ENCODE measurements at places on chromosomes 11 and 22.

DNA sequence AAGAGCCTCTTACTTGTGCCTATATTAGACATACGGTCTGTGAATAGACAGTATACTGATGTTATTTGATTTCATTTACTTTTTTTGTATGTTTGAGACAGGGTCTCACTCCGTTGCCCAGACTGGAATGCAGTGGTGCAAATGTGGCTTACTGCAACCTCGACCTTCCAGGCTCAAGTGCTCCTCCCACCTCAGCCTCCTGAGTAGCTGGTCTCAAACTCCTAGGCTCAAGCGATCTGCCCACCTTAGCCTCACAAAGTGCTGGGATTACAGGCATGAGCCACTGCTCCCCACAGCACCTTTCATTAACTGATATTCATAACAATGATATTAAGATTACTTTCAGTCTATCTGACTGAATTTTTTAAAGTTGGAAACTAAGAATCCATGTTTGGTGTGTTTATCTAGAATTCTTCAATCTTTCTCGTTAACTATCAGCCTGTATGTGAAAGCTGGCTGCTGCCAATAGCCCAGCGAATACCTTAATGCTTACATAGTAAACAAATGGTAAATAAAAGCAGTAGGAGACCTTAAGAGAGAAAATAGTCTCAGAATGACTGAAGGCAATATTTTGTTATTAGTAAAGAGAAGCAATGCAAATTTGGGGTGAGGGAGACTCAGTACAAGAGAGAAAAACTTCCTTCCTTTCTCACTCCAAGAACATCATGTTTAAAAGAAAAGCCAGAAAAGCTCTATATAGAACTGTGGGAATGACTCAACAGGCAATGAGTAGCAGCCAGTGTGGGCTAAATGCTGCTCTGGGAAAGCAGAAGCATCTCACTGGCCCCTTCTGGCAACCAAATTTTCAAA lies 101.9 kb downstream of the MRTFA start:
- DNase-seq: no peak

DNA sequence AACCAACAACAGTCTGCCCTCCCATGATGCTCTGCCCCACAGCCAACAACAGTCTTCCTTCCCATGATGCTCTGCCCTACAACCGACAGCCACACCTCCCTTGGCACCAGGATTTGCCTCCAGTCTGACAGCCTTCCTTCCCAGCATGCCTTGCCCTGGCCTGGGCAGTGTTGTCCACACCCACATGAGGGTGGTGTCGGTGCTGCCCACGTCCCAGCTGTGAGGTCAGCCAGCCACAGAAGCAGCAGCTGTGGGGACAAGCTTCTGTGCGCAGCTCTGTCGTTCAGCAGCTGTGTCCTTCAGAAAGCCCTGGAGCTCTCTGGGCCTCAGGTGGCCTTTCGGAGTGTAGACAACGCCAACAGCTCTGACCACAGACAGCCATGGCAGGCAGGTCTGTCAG lies 1378.9 kb downstream of the BRD1 start:
- DNase-seq: no peak

- DNase-seq: peak; percentile 9
These were observed 804 bp downstream of the CCDC134 start for GRCh38 chr22:41801147-41801819.

- DNase-seq: no peak
These were observed 61.0 kb downstream of the TNRC6B start for GRCh38 chr22:40238425-40239344.

DNA sequence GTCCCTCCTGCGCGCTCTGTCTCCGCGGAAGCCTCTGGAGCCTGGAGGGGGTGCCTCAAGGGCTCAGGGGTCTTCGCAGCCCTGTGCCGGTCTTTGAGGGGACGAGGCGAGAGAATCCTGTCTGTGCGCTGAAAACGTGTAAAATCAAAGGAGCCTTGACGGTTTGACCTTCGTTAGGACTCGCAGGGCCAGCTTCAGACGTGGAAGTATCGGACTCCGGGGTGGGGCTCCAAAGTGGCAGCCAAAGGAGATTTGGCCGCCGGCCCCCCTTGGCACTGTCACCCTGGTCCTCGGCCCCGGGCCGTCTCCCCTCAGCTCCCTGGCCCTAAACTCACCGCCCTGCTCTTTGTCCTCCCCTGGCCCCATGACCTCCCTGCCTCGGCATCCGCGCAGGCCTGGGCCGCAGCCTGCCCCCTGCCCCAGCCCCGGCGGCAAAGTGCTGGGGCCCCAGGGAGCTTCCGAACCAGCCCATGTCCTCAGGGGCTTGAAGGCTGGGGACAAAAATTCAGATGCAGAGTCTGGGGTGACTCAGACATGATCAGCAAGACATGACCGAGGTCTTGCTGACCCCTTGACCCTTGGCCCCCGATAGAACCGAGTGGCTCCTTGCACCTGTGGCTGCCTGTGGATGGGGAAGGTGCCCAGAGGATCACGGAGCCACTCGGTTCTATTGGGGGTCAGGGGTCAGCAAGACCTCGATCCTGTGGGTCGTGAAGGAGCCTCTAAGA lies 6.9 kb upstream of the PHRF1 start:
- no peak for DNase-seq

GRCh38 chr11:37141707-37142106 lies 543.7 kb upstream of the RAG2 start:
- no peak for DNase-seq

Data from CD8-positive, alpha-beta memory T cell (primary cell).